ENCODE measurements at places on chromosomes 6 and 20. TPM values are rescaled to one million over a fixed set of nuclear protein-coding genes. Genes with fewer than 3 reads are reported as not detected.

The KCNB1 gene
- total RNA-seq: 7.0 TPM

The FAM83B gene
- total RNA-seq: not detected

The PSORS1C1 gene
- not detected for total RNA-seq

The KHDC1L gene
- total RNA-seq: not detected

The MTHFD1L gene
- total RNA-seq: 64.8 TPM

The VNN1 gene
- total RNA-seq: 1.1 TPM

The ANKRD6 gene
- total RNA-seq: 0.27 TPM

The NMBR gene
- total RNA-seq: not detected

The DNAH8 gene
- not detected for total RNA-seq

The RBL1 gene
- total RNA-seq: 11.1 TPM

The BTN2A1 gene
- total RNA-seq: 6.6 TPM

The MYCT1 gene
- not detected for total RNA-seq

The MUCL3 gene
- not detected for total RNA-seq

The ID4 gene
- total RNA-seq: 3.1 TPM

The COL21A1 gene
- total RNA-seq: not detected

The ZC3H12D gene
- 0.03 TPM for total RNA-seq

The UNC93A gene
- total RNA-seq: not detected
